ENCODE measurements at places on chromosomes 3 and 15. TPM values are rescaled to one million over a fixed set of nuclear protein-coding genes. Genes with fewer than 3 reads are reported as not detected.

GREM1 gene
- total RNA-seq: 9.7 TPM

- DNase-seq: no peak
Measured at GRCh38 chr3:72274493-72275330, 489.8 kb upstream of the PROK2 start.

DNA sequence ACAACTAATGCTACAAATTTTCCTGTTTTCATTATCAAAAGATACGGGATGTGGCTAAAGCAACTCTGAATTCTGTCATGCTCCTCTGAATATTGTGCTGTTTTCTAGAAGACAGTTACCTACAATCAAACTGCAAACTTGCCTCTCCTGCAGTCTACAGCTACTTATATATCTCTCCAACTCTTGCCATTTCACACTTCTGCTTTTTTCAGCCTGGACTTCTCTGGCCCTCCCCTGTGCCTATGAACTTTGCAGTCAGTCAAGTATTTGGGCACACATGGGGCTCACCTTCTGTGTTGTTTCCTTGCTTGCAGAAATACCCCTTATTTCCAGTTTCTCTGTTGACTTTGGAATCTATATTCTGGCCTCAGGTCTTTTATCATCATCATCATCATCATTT is 575.6 kb downstream of the GRM7 start:
- no peak for DNase-seq

DNA sequence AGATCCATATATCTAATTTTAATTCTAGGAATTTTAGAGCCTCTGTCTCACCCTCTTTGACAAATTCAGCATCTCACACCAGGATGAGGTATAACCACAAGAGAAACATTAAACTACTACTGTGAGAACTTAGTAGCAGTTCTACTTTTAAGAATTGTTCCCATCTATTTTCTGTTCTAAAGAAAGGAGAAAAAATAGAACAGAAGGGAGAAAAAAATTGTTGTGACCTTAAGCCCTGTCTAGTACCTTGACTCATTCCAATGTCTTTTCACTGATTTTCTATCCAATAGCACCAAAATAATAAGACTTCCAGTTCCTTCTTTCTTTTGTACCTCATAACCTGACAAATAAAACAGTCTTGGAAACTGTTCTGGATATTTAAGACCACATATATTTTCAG is 37.0 kb downstream of the FRMD5 start:
- peak; percentile 66 for DNase-seq

- DNase-seq: peak; percentile 97
Measured at GRCh38 chr15:67174864-67175573, 79.4 kb downstream of the AAGAB start.

FSD2 gene
- total RNA-seq: 0.17 TPM

Measured in renal cortical epithelial cell (primary cell).